Activated naive CD4-positive, alpha-beta T cell (primary cell): ENCODE measurements at places on chromosomes 3 and 15.

DNA sequence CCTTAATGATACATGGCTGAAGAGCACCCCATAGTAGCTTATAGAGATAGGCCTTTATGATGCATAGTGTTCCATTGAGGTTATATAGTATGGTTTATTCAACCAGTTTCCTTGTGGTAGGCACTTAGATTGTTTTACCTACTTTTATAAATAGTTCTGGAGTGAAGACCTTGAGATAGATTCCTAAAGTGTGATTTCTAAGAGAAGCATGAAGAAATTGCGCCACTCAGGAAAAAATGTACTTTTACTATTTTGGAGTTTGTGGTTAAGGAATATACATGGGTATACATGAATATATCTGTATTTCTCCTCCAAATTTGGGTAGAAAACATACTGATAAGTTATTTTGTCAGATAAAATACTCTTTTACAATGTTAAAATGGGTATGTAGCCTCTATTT is 70.5 kb downstream of the CHD2 start:
- DNase-seq: no peak

GRCh38 chr3:62874711-62875557 is at the start of gene CADPS:
Gene CADPS, minus strand, starts transcription at chr3:62875416. Its CDS starts 387 bp downstream, at chr3:62875029.
- DNase-seq: no peak

- DNase-seq: no peak
Measured at GRCh38 chr15:81299630-81300273, 24.2 kb downstream of the STARD5 start.

DNA sequence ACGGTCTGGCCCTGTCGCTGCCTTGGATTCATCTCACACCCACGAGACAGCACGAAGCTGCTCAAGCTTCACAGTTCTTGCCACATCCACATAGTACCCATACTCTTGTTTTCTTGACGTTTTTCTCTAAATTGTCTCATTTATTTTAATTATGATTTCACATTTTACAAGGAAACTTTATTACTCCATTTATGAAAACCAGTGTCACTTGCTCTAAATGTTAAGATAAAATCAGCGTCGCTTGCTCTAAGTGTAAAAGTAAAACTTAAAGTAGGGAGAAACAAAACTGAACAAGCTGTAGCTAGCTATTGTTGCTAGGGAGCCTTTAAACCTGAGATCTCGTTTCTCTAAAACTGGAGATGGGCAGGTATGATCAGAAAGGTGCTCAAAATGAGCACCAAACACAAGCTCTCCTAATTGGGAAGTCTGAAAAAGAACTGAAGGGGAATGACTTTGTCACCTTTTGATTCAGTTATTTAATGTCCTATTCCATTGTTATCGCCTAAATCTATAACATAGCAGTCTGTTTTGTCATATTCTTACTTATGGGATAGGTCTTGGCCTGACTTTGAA is 680 bp downstream of the IFT122 start:
- DNase-seq: no peak

DNA sequence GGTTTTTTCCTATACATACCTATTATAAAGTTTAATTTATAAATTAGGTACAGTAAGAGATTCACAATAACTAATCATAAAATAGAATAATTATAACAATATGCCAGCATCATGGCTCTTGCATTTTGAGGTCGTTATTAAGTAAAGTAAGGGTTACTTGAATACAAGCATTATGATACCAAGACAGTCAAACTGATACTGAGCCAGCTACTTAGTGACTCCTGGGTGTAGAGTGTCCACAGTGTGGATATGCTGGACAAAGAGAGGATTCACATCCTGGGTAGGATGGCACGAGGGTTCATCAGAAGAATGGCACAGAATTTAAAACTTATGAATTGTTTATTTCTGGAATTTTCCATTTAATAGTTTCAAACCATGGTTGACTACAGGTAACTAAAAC is 157.2 kb upstream of the IL12A start:
- no peak for DNase-seq

DNA sequence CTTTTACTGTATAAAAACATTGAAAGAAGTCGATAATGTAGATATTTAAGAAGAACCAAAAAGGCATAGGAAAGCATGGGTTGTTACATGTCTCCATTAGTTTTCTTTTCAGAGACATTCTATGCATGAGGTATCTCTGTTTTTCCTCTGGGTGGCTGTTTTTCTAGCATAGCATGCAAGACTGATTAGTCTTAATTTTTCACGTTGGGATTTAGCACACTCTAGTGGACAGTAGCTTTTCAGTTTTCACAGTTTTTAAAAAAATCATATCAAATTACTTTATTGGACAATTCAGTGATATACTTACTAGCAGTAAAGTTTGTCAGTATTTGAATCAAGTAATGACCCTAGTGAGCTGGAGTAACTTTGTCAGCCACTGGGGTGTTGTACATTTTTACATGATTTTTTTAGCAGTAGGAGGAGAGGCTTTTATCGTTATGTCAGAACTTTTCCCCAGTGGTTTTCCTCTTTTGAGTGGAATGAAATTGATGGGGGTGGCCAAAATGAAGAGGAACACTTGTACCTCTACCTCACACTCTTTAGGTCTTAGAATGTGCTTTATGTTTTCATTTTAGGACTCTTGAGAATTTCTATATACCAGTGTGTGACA is 57.2 kb downstream of the SEC22A start:
- DNase-seq: no peak

DNA sequence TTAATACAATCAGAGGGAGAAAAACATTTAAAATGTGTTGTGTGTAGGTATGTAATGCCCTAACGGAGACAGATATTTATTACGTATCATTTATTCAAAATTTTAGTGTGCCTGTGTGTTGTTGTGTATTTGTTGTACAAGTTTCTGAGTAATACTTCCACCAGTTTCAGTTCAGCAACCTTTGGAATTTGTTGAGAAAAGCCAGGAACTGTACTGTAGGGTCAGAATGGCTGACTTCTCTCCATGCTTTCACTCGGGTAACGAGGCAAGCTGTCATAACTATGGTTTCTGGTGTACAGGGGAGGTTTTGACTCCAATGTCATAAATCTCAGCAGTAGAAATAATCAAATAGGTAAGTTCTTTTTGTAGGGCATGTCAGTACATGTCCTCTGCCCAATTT is 23.8 kb upstream of the CNTN6 start:
- DNase-seq: no peak

DNA sequence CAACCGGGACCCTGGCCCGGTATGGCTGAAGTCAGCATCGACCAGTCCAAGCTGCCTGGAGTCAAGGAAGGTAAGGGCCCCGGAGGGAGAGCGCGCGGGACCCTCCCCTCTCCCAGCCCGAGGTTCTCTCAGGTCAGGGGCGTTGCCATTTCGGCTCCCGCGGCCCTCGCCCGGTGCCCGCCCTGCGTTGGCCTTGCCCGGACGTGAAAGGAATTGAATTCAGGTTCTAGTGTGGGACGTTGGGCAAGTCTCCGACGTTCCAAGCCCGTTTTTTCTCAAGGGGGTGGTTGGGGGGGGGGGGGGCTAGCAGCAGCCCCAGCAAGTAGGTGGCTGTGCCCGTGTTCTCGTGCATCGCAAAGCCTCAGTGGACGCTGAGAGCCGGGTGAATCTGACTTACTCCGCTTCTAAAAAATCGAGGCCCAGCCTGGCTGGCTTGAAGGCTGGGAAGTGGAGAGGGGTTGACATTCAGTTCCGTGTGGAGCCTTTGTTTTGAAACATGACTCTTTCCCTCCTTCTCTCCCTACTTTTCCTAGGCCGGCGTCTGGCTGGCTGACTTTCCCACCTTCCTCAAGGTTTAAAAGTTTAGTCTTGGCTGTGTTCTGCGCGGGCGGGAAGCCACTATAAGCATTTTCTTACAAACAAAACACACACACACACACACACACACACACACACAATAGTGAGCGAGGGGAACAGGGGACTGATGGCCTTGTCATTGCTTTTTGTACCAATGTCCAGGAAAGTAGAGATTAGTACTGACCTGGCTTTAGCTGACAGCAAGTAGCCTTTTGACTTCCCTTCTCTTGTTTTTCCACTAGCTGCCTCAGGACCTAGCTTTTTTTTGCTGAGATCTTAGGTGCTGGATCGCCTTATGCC is at the start of gene UTS2B:
Gene UTS2B (minus strand): TSS at position 873 of the 876 bp plus-strand sequence. CDS start 48,337 bp downstream, outside the sequence.
- DNase-seq: no peak

- no peak for DNase-seq
Measured at GRCh38 chr3:142256712-142257333, 31.4 kb upstream of the GK5 start.

DNA sequence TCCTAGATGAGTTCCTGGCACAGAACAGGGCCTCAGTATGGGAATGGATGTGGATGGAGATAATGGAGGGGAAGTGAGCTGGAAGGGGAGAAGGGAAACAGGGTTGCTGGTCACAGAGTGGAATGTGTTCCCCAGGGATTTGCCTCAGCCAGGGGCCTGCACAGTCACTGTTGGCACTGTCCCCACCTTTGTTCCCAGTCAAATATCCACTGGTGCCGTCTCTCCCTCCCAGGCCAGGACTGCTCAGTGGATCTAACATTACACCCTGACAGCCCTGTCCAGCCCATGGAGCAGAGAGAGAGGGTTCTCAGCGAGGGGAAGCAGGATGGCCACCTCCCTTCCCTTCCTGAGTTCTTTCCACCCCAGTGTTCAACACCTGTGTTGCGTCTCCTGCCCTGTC is 1.5 kb upstream of the PPP1R2 start:
- no peak for DNase-seq

DNA sequence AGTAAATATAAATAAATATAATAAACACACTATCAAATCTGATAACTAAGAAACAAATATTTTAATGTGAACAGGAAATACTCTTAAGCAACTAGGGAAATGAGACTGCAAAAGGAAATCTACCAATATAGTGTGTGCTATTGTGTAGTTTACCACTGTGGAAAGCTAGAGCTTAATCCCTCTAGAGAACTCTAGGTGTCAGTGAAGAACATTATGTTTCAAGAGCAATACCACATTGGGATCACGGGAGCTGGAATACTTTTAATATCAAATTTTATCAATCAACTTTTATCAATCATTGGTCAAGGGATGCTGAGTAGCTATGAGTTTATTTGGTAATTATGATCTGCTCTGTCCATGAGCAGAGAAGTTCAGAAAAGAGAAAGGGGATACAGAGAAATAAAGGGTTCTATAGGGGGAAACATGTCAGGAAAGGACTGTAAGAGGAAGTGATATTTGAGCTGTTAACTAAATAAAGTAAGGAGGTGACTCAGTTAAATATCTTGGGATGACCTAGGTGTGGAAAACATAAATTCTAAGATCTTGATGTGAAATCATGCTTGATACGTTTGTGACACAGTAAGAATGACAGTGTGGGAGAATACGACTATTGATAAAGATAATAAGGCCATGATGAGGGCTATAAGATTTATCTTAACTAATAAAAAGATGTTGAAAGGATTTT is 762.2 kb upstream of the ALCAM start:
- no peak for DNase-seq

- no peak for DNase-seq
Measured at GRCh38 chr3:127783642-127784160, 38.6 kb downstream of the MGLL start.

GRCh38 chr3:123584284-123584987 is 417 bp downstream of the HACD2 start:
- no peak for DNase-seq

DNA sequence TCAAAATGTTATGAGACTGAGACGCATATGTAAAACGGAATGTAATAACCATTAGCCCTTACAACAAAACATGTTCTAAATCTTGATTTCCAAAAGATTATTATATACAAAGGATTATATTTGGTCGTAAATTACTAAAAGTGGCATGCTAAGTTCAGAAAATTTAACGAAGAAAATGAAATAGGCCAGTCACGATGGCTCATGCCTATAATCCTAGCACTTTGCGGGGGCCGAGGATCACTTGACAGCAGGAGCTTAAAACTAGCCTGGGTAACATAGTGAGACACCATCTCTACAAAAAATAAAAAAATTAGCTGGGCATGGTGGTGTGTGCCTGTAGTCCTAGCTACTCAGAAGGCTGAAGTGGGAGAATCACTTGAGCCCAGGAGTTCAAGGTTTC is 29.0 kb downstream of the ACAD11 start:
- DNase-seq: no peak

DNA sequence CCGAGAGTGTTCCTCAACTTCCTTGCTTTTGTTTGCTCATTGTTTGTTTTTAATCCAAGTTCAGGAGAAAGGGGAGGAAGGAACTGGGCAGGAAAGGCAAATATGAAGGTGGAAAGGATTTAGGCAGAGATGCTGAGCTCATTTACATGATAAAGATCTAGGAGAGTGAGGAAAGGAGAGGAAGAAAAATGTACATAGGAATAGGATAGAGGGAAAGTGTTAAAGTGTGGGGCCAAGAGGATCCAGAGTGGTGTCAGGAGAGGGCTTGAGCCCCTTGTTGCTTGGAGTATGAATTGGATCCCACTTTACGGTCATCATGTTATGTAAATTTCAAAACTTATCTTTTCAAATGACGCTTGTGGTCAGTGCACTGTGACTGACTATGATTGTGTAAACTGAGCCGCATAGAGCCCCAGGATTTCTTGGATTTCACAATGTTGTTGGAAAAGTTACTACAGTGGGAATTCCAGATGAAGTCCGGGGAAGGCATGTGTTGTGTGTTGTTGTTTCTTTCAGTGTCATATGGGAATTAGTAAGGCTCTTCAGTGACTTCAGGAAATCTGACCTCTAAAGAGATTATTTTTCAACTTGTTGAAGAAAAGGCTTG is 15.0 kb upstream of the PLD1 start:
- DNase-seq: no peak

DNA sequence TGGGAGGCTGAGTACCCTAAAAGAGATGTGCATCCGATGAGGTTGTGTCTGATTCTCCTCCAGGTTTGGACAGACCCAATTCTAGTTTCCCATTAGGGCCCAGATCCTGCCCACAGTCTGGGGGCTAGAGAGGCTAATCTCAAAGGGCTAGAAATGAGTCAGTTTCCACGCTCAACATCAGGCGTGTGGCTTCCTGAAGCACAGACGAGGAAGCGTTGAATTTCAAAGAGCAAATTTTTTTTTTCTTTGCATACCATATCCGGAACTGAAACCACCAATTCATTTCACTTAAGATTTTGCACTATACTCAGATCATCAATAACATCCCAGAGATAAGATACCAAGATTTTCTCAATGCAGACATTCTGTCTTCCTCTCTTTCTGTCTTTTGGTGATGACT is 173.8 kb upstream of the BCL6 start:
- DNase-seq: no peak
